ENCODE measurements at places on chromosomes 7 and 10. TPM values are rescaled to one million over a fixed set of nuclear protein-coding genes. Genes with fewer than 3 reads are reported as not detected.

- no peak for DNase-seq
These were observed 262.2 kb downstream of the ZMYND11 start for GRCh38 chr10:397321-398068.

- DNase-seq, result no peak
These were observed 12.4 kb downstream of the PODXL start for GRCh38 chr7:131544021-131544420.

- DNase-seq, result no peak
These were observed 74.0 kb downstream of the SEPTIN7 start for GRCh38 chr7:35874886-35875285.

DNA sequence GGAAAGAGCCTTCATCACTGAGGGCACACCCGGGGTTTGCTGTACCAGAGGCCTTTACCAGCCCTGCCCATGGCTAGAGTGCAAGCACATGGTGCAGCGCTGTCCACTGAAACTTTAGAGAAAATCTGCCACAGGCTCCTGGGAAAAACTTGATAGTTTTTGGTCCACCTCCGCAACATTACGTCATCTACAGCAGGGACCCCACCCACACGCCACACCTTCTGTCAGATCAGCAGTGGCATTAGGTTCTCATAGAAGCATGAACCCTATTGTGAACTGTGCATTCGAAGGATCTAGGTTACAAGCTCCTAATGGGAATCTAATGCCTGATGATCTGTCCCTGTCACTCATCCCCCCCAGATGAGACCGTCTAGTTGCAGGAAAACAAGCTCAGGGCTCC, 2.5 kb upstream of the ODAD2 start:
- DNase-seq, result no peak

DNA sequence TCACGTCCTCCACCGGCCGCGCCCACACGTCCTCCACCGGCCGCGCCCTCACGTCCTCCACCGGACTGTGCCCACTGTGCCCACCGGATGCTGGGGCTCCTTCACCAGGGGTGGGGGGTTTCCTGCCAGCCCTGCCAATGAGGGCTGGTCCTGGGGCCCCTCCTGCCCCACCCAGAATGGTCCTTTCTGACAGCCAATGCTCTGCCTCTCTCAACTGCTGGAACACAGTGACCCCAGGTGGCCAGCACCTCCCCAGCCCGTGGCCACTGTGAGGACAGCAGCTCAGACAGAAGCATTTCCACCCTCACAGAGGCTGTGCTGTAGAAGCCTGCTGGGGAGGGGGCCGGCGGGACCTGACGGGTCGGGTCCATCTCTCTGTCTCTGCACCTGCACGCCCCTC, 90.1 kb upstream of the DNAAF5 start:
- DNase-seq, result no peak

DNA sequence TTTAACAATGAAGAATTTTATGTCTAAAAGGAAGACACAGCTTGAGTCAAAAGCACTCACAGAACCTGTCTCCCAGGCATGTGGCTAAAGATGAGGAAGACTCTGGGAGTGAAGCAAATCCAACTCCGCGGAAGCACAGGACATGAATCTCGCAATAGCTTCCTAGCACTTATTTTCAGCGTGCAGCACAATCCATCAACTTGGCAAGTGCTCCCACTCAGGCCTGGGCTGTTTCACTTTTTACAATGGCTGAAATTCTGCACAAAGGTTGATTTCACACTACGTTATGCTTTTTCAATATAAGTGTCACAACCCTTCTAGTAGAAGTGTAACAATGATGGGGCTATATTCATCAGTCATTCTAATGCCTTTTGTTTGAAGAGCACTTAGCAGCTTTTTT, 180.2 kb downstream of the XPNPEP1 start:
- DNase-seq, result no peak

DNA sequence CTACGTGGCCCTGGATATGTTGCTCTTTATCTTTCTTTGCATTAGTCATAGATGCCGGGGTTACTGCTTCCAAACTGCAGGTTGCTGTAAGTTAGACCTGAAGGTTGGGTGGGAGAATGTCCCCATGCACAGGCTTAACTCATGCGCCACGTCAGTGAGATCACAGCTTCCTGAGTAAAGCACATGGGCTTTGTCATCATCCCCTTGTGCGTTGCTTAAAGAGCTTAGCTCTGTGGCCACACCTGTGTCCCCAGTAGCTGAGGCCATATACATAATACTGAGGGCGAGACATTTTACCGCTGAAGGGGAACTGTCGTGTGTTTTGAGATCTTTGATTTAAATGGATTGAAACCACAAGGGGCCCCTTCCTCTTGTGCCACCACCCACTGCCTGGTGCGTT, 45.8 kb upstream of the BTBD16 start:
- DNase-seq, result no peak

DNA sequence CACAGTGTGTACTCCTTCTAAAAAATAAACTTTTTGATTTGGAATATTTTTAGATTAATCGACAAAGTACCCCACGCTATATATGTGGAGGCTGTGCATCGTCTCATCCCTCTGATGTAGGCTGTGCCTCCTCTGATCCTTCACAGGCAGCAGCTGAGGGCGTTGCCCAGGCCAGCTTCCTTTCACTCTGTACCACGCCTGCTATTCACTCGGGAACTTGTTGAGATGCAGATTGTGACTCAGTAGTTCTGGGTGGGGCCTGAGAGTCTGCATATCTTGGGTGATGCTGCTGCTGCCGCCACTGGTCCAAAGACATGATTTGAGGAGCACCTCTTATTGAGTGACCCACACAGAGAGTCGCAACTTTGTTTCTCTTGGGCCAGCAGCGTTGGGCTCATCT, 7.9 kb upstream of the C10orf120 start:
- no peak for DNase-seq

GRCh38 chr7:30504301-30505173, at the start of gene GGCT:
GGCT (minus strand) TSS chr7:30504829; CDS start chr7:30504709, 120 bp downstream.
- DNase-seq, result peak; percentile 95

DNA sequence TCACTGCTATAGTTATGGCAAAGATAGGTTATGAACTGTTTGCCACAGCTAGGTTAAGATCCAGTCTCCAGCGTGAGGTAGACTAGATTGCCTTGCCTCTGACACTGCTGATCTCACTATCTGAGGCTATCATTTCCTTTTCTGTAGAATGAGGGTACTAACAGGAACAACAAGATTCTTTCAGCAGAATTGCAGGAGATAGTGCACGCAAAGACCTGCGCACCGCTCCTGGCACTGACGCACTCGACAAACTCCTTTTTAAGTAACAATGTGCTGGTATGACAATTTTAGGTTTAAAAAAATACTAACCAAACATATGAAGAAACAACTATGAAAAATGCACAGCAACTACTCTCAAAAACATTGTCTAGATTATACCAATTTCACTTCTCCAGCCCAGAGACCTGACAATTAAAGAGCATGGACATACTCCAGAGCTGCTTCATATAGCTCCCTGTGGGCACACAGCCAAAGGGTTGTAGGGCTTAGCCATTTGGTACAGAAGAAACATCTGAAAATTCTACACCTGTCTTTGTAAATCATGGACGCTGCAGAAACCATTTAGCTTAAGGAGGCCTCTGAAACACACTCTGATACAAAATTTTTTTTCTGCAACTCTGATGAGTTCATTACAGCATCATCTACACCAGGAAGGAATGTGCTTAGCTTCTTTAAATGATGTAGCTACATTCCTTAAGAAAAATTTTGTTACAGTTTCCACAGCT, 7.8 kb downstream of the ADAM12 start:
- DNase-seq, result no peak

Gene C10orf143
- polyA plus RNA-seq, result 6.5 TPM

Gene SLC13A4
- 0.71 TPM for polyA plus RNA-seq

Gene GATA3
- polyA plus RNA-seq, result 90.0 TPM

Gene CCDC136
- polyA plus RNA-seq, result 29.3 TPM

Gene PLCE1
- polyA plus RNA-seq, result 37.6 TPM

Measured in left renal cortex interstitium (tissue), 4 donors.